ENCODE measurements at places on chromosomes 1 and 21.

DNA sequence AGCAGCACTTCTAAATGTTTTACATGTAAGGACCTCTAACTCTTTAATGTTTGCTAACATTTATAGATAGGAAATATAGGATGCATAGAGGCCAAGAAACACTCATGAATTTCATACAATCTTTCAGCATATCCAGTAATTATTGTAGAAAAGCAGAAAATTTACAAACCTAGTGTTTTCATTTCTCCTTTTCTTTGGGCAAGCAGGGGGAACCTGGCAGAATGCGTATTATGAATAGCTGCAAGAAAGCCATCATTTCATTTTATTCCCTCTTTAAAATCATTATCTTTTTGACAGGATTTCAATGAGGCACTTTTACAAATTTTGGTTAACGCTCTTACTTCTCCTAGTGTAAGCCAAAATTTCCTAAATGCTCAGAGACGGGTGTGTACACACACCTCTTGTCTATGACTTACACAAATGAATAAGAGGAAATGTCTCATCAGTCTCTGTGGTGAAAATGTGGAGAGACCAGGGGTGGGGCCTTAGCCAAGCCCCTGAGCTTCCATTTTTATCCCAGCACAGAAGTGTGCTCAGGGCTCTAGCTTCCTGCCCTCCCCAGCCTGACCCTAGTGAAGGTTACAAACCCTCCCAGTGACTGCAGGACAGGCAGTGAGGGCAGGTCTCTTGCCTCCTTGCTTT, 91.6 kb downstream of the LRRC8C start:
- DNase-seq: no peak

DNA sequence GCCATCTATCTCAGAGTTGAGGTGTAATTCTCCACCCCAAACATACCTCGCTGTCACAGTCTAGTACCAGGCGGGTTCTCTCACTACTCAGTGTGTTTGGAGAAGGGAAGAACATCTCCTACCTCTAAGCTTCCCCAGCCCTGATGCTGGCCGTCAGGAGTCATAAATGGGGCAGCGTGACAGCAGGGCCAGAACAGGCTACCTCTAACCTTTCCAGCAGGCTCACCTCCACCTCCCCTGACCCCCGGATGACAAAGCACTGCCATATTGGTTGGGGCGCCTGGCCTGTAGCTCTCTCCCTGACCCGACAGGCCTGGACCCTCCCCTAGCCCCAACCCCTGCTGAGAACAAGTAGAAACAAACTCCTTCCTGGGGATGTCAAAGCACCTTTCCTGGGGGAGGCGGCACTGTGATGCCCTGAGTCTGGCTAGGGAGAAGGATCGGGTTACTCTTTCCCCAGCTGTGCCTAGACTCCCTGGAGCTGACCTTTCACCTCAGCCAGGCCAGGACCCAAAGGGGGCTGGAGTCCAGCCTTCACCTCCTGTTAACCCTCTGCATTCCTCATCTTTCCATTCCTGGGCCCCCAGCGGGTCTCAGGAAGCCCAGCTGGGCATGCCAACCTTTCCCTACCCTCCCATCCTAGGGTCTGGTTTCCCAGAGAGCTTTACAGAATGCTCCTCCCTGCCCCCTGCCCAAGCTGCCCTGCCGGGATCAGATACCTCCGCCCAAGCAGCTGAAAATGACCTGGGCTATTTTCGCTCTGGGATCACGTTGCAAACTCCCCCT, 34.2 kb downstream of the AHDC1 start:
- DNase-seq: no peak

DNA sequence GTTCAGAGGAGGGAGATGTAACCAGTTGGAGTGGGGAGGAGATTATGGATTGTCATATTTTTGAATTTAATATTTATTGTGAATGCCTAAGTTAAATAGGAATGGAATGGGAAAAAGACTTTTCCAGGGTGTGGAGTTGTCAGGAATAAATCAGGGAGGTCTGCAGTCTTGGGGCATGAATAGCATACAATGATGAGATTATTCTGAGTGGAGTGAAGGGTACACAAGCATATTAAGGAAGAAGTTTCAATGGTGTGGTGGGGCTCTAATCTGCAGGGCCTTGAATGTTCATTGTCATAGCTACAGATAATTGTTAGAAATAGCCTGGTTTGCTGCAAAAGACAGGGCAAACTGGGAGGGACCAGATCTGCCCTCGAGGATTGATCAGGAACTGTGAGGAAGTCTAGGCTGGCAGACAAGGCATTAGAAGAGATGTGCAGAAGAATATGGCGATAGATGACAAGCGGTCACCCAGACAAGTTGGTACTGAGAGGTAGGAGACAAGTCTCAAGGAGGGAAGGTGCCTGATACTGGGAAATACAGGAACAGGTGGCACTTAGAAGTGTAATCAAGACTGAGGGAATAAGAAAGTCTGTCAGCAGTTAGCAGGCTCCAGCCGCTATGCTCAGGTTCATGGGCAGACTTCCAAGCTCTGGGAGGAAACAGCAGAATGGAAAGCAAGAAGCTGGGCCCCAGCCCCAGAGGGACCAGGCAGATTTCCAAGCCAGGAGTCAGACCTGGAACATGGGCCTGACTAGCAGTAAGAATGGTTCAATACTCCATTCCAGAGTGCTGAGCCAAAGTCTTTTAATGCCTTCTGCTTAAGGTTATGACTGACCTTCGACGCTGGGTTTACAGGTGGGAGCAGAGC, 20.9 kb upstream of the RGL1 start:
- DNase-seq: no peak

DNA sequence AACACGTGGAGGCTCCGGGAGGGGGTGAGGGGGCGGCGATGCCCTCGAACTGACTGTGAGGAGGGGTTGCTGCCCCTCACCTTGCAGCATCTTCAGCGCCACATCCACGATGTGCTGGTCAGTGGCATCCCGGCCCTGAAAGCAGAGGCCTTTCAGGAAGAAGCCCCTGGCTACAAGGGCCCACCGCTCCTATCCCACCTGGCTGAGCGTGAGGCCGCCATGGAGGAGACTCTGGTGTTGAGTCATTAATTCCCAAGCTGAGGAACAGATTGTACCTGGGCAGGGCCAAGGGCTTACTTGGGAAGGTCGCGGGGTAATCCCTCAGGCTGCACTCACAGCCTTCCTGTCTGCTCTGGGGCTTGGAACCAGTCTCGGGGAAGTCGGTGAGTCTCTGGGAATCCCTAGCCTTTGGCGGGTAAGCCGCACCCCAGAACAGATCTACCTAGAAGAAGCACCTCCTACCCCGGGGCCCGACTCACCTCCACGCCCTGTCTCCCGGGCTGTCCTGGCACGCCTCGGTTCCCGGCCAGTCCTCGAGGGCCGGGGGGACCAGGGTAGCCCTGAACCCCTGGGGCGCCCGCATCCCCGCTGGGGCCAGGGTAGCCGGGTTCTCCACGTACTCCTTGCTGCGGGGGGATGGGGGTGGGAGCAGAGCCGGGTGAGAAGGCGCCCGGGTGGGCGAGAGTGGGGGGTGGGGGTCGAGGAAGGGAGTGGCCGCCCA, 13.9 kb downstream of the COL9A2 start:
- no peak for DNase-seq

- DNase-seq: no peak
These were observed 406.7 kb downstream of the SIPA1L2 start for GRCh38 chr1:232223183-232223708.

GRCh38 chr1:31708324-31708723, 4.5 kb upstream of the COL16A1 start:
- DNase-seq: no peak

GRCh38 chr1:204867203-204867602, 3.5 kb upstream of the NFASC start:
- no peak for DNase-seq

- no peak for DNase-seq
These were observed 156.8 kb downstream of the FASLG start for GRCh38 chr1:172815740-172816139.

GRCh38 chr1:6471086-6471969, 5.4 kb upstream of the TNFRSF25 start:
- no peak for DNase-seq

DNA sequence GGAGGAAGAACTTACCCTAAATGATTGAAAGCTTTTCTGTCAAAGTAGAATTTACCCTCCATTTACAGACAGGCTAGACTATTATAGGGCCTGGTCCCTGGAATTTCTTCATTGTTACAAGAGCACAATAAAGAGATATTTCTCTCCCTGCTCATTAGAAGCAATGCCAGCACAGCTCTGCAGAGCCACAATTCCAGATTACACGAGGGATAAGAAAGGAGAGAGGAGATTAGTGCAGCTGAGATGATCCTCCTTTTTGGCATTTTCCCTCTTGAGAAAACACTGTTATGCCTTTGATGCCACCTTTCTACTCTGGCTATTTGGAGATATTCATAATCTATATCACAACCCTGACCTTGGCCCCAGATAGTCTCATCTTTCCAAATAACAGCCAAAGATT, 1119.5 kb upstream of the TMPRSS15 start:
- no peak for DNase-seq

- no peak for DNase-seq
These were observed 80.0 kb downstream of the USP25 start for GRCh38 chr21:15809818-15810217.

- no peak for DNase-seq
These were observed 11.7 kb downstream of the CDKN2C start for GRCh38 chr1:50981741-50982140.

DNA sequence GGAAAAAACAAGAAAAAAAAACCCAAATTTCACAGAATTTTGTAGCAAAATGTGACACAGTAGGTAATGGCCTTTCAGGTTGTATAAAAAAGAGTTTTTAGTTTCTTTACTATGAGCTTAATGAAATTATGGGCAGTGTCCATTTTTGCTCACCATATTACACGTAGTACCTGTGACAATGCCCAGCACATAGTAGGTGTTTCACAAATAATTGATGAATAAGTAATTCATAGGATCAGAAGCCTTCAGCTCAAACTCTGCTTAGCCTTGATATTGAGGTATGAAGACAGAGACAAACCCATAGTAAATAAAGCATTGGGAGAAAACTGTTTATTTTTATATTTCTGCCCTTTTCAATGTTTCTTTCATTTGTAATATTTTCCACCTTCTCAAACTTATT, 97.2 kb downstream of the LHX9 start:
- no peak for DNase-seq

- DNase-seq: no peak
These were observed 64.3 kb downstream of the IL23R start for GRCh38 chr1:67230539-67230938.

DNA sequence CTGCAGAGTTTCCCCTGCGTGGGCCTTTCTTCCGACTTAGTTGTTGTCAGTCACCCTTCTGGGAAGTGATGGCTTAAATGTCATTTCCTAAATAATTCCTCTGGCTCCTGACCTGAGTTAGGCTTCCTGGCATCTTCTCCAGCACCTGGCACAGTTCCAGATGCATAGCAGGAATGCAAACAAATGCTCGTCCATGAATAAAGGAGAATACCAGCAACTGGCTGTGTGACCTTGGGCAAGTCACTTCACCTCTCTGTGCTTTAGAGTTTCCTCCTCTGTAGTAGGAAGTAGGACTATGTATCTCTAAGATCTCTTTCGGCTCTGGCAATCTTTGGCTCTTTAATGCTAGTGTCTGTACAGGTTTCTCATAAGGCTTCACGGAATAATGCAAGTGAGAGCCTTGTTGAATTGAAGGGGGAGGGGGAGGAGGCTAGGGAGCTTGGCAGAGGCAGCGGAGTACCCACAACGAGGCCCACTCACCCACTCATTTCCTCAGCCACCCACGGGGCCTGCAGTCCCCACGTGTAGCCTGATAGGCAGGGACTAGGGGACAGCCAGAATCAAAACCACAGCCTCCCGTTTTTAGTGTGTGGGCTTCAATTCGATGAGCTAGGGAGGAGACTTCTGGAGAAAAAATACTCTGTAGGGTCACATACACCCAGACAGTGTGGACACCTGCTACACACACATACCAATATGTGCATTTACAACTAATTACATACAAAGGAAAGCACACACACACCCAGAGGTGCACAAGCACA, 48.1 kb downstream of the TENT5C start:
- DNase-seq: no peak

GRCh38 chr1:30381266-30381665, 342.1 kb downstream of the MATN1 start:
- no peak for DNase-seq

DNA sequence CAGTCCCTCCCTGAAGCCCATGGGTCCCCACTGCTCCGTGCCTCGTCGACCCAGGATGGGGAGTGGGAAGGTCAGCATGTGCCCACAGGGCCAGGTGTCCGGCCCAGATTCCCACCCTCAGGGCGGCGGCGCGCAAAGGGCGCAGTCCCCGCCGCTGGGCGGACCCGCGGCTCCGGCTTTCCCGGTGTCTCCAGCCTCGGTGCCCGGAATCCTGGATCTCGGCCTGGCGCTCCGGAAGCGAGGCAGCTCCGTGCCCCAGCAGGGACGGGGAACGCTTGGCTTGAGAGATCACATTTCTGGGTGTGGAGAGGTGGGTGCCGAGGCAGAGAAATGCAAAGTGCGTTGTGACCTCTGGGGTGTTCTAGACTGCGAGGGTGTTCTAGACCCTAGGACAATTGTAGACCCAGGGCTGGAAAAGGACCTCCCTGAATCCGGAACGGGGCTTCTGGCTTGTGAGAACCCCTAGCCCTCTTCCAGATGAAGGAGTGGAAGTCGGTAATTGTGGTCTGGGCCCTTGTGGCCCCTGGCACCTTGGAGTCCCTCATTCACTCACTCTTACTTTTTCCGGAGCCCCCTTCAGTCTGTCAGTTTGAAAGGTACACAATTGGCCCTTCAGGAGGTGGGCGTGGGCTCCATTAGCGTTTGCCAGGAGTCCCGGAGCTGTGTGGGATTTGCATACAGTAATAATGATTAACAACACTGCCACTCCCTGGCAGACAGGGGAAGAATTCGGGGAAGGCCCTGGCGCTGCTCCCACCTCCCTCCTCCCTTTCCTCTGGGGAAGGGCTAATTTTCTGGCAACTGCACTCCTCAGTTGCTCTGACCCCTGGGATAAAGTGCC, 1.6 kb upstream of the KCND3 start:
- peak; percentile 38 for DNase-seq

DNA sequence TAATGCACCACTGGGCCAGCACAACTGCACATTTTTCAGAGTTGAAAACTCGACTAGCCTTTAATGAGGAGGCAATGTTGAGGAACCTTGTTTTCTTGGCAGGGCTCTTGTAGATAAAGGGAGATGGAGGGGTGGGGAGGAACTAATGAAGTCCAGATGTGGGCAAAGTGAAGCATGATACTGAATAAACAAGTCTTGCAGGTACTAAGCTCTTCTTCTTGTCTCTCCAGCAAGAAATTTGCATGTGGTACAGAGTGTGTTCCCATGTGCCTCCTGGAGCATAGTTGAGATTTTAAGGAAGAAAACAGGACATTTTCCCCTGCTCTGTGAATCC, 47.0 kb downstream of the PLPP3 start:
- no peak for DNase-seq

- DNase-seq: no peak
These were observed 951 bp downstream of the GGPS1 start for GRCh38 chr1:235329139-235329902.

GRCh38 chr1:108033550-108033951, 68.6 kb upstream of the VAV3 start:
- no peak for DNase-seq

DNA sequence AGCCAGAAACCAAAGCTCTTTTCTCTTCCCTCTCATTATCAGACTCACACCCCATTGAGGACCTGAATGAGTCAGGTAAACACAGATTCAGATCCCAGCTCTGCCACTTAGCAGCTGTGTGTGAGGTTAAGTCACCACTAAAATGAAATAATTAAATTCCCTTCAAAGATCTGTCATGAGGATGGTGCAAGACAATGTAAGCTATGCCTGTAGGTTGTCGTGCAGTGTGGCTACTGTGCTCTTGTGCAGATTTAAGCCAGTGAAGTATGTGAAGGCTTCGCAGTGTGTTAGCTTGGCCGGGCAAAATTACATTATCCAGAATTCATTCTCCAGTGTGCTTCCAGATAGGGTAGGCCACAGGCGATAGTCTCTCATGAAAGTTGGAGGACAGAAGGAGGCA, 13.6 kb downstream of the UBL4B start:
- no peak for DNase-seq

Measured in omental fat pad (tissue), 4 donors.